KBM-7 (cell line): ENCODE measurements at places on chromosomes 16 and 17.

DNA sequence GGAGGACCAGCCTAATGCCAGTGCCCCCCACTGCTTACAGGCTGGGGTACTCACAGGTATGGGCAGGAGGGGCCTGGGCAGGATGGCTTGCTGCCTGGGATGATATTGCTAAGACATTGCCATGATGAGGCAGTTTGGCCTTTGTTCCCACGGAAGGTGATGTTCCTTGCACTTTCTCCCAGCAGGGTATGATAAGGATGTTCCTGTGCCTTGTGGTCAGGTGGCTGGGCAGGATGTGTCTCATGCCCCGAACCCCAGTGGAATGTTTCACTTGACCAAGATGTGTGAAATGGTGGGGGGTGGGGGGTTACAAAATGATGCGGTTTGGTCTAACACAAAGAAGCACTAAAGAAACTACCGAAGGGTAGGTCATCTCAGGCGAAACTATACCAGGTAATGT, 337.8 kb upstream of the ZFHX3 start:
- no peak for DNase-seq

DNA sequence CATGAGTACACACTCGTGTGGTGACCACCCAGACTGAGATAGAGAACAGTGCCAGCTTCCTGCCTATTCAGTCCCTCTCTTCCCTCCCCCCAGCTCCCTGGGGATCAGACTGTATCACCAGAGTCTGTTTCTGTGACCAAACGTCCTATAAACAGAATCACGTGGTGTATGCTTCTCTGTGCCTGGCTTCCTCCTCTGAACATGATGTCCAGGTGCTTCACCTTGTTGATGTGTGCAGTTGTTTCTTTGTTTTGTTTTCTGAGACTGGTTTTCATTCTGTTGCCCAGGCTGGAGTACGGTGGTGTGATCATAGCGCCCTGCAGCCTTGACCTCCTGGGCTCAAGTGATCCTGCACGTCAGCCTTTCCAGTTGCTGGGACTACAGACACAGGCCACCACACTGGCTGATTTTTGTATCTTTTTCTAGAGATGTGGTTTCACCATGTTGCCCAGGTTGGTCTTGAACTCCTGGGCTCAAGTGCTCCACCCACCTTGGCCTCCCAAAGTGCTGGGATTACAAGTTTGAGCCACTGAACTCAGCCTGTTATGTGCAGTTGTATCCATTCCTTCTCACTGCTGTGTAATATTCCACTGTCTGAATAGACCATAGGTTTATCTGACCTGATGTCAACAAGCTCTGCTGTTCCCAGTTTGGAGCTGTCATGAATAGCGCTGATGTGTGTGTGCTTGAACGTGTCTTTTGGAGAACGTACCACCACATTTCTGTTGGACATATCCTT, 28.9 kb upstream of the PRM1 start:
- DNase-seq = peak; percentile 51

- no peak for DNase-seq
Observed at GRCh38 chr17:9199571-9200551, 178.6 kb downstream of the NTN1 start.

DNA sequence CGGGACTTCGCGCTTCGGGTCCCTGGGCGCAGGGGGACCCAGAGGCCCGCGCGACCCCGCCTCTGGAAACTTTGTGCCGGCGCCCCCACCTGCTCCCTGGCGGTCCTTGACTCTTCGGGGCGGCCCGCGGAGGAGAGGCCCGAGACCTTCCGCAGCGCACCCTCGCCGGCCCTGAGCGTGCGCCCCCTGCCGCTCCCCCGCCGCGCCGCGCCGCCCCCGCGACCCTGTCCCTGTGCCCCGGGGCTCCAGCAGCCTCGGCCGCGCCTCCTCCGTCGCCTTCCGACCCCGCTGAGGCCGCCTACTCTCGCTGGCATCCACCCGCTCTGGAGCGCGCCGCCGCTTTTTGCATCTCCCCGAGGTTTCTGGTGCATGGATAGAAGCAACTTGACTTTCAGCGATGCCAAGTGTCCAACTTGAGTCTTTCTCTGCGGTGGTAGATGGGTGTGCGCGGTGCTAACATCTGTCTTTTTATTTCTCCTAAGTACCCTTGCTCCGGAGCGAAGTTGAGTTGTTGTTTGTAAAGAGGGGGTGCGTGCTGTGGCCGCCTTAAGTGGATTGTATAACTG, 414 bp downstream of the DUSP14 start:
- peak; percentile 61 for DNase-seq

GRCh38 chr17:36856222-36856621, 81.1 kb upstream of the LHX1 start:
- no peak for DNase-seq

DNA sequence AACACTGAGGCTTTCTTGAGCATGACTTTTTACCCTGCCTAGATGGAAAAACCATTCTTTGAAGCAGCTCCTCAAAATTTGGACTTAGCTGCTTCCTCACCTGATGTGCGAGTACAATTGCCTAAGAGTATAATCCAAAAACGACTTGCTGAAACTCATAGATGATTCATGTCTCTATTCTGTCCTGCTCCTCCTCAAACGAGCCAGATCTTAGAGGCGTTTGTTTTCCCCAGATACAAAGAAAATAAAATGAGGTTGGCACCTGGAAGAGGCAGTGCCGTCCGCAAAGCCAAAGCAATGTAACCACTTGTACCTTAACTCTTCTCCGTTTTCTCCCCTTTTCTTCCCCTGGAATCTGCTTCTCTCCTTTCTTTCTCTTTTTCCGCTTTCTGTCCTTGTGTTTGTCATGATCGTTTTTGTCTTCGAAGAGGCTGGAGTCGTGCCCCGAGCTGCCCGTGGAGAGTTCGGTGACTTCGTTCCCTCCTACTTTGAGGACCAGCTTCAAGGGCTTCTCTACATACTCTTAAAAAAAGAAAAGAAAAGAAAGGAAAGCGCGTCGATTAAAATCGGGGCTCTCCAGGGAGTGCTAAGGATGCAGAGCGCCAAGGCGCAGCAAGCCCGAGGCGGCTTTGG, 895 bp downstream of the BRD7 start:
- DNase-seq = peak; percentile 32

- no peak for DNase-seq
Observed at GRCh38 chr17:63035271-63035670, 69.2 kb downstream of the TANC2 start.

- DNase-seq = no peak
Observed at GRCh38 chr16:11372829-11373306, 27.6 kb downstream of the RMI2 start.

DNA sequence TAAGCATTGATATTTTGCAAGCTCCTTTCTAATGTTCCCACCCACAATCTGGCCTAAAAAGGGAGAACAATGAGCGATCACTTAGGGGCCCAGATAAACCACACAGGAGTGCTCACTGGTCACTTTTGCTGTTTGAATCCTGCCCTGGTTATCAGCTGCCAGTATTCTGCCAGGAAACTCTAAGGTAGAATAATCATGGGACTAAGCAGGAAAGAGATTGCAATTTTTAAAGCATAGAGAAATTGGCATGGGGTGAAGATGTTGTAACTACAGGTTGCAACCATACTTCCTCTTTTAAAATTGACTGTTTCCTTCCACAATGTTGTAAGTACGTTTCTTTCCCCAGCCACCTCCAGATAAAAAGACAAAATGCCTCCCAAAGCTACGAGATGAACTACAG, 251.2 kb upstream of the CDH11 start:
- DNase-seq = peak; percentile 47

DNA sequence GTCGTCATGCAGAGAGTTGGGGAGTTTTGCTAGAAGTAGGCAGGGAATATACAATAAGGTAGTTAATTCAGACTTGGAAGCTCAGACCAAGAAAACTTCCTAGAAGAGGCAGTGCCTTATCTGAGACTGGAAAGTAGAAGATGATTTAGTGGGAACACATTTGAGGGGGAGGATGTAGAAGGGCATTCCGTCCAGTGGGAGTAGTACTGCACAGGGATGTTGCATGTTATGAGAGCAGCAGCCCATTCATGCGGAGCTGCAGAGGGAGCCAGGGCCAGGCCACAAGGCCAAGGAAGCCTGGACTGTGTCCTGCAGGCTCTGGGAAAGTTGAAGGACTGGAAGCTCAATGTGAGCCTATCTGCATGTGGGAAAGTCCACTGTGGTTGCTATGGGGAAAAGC, 344.5 kb upstream of the EEF2KMT start:
- no peak for DNase-seq

GRCh38 chr17:50339381-50339780, 6.5 kb upstream of the XYLT2 start:
- DNase-seq = no peak

GRCh38 chr16:89700649-89701424, 668 bp downstream of the SPATA2L start:
- peak; percentile 51 for DNase-seq

GRCh38 chr16:87832741-87833502, 36.4 kb downstream of the SLC7A5 start:
- no peak for DNase-seq

DNA sequence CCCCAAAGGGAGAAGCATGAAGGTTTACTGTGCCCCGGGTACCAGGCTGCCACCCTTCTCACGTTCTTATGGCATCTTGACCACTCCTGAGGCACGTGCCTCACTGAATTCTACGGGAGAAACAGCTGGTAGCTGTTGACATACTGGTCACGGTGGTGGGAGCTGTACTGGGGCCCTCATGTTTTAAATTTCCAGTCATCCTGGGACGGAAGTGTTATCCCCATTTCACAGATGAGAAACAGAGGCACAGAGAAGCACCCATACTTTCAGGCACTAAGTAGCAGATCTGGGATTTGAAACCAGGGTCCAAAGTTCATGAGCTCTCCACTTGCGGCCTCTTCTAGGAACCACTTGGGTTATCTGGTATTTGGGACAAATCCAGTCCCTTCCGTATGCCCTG, 26.3 kb upstream of the DOC2B start:
- no peak for DNase-seq

- no peak for DNase-seq
Observed at GRCh38 chr17:65753348-65753747, 191.9 kb upstream of the AXIN2 start.

DNA sequence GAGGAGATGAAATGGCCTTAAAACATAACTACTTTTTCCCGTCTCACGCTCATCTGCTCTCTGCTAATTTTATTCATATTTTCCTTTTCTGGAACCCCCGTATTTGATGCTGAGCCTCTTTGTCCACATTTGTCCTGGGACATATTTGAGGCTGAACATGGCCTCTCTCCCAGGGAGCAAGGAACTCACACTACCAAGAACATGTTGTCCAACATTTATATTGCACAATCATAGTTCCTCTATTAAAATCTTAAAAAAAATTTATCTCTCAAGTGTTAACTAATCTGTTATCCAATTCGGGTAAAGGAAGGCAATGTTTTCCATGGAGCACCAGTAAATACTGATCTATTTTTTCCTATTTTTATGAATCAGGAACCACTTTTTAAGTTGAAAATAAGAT, 60.2 kb downstream of the CMC2 start:
- no peak for DNase-seq

DNA sequence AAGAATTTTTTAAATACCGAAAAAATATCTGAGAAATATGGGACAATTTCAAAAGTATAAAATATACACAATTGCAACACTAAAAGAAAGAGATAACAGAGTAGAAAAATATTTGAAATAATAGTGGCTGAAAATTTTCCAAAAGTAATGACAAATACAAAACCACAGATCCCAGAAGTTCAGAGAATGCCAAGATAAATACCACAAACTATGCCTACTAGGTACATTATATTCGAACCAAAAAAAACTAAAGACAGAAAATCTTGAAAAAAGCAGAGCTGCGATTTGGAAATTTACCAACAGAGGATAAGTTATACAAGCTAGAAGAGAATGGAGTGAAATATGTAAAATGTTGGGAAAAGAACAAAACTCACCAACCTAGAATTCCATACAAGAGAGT, 191.3 kb upstream of the ELAC2 start:
- DNase-seq = no peak

GRCh38 chr17:79029327-79030009, 5.5 kb downstream of the C1QTNF1 start:
- no peak for DNase-seq

- no peak for DNase-seq
Observed at GRCh38 chr17:33288954-33289353, 4.1 kb downstream of the ASIC2 start.

DNA sequence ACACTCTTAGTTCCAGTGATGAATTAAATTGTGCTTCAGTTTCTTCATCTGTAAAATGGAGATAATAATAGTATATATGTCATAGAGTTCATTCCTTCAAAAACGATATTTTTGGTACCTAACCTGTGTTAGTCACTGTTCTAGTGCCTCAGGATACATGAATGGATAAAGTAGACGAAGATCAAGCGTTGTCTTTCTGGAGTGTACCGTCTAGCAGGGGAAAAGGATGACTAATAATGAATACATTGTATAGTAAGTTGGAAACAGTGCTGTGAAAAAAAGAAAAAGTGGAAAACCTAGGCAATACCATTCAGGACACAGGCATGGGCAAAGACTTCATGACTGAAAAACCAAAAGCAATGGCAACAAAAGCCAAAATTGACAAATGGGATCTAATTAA, 8.6 kb downstream of the KRT10 start:
- DNase-seq = no peak

GRCh38 chr16:78597809-78598570, 498.5 kb downstream of the WWOX start:
- DNase-seq = no peak

GRCh38 chr16:24689128-24689527, 40.3 kb upstream of the TNRC6A start:
- peak; percentile 32 for DNase-seq

- no peak for DNase-seq
Observed at GRCh38 chr16:63497408-63497807, 1461.2 kb upstream of the CDH8 start.

GRCh38 chr17:43020030-43020621, 2.1 kb downstream of the VAT1 start:
- peak; percentile 70 for DNase-seq

DNA sequence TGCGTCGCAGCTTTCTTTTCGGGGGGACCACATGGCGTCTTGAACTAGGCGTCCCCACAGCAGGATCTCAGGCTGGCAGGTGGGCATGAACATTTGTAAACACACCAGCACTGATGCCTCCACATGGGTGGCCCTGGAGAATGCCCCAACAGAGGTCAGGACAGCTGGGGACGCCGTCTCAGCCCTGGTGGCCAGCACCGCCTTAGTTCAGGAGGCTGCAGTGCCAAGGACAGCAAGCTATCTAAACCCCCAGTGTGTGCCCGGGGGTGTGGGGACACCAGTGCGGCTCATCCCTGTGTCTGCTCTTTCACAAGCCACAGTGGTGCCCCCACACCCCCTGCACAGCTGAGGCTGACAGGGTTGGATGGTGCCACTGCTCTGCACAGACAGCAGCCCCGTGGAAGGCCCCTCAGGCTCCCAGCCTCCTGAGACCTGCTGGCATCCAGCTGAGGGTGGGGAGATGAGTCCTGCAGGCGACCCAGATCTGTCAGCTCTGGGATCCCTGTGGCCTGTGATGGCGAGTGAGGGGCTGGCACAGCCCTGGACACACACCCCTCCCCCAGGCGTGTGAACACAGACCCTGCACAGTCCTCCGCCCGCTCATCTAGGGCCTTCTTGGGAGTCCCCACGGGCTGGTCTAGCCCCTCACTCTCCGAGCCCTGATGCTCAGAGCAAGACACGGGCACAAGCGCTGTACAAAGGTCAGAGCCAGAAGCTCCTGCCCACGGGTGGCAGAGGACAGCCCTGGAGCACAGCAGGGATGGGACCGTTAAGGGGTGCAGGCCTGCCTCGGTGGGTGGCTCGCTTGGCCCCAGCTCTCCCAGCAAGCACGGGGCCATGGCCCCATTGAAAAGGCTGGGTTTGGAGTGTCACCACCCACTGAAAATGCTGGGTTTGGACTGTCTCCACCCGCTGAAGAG, 10.7 kb downstream of the FSCN2 start:
- no peak for DNase-seq

- no peak for DNase-seq
Observed at GRCh38 chr17:56913353-56913866, 439 bp downstream of the TRIM25 start.

- DNase-seq = no peak
Observed at GRCh38 chr17:46024590-46024989, 25.5 kb downstream of the STH start.
